Caudate nucleus (tissue), 63 donors: ENCODE measurements at places on chromosomes 3 and 15.

GRCh38 chr3:8460050-8460708 is 41.4 kb upstream of the LMCD1 start:
- DNase-seq, result no peak

DNA sequence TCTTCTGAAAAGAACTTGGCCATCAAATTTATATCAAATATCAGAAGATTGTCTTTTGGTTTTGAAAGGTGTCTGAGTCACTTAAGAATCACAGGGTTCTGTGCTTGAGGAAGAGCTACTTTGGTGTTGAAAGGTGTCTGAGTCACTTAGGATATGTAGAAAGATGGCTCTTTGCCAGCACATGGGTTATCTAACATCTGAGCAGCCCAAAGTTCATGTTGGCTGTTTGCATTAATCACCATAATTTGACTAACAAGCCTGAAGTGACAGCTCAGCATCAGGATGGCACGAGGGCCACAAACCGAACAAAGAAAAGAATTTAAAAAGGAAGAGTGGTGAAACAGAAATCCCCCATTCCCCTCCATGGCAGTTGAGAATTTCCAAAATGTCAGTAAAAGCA is 190.5 kb upstream of the CMC1 start:
- no peak for DNase-seq

DNA sequence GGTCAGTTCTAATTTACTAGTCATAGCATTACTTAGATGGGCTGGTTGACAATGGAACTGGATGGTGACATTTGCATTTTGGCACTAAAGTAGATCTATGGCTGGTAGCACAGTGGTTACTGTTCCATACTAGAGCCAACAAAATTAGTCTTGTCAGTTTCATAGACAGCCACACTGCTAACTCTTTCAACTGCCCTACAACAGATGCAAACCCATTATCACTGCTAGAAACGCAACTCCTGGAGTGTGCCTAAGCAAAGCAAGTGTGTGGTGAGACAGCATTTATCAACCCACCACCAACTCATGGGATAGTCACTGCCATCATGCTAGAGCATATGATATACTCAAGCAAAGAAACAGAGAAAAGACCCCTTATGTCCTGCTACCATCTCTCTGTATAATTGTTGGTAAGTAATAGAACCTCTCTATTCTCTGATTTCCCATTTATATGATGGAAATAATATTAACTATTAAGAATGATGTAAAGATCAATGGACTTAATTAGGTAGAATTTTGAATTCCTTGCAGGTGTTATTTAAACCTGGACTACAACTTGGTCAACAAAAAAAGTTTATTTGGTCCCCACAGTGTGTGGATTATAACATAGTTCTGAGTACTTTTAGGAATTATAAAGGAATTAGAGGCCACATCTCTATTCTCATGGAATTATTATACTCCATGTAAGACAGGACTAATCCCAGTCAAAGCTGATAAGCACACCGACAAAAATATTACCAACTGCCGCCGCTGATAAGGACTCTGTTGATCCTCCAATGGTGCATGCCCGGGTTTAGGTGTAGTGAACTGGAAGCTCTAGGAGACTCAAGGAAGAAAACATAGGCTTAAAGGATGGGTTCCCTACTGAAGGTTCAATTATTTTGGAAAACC is 19.9 kb upstream of the ABHD5 start:
- no peak for DNase-seq

- DNase-seq, result no peak
Observed at GRCh38 chr3:172132159-172132586, 92.8 kb downstream of the FNDC3B start.

GRCh38 chr15:25486051-25486450 is 47.2 kb upstream of the UBE3A start:
- no peak for DNase-seq

GRCh38 chr15:80978685-80979329 is 10.8 kb downstream of the MESD start:
- DNase-seq, result no peak

- DNase-seq, result no peak
Observed at GRCh38 chr3:47949979-47950378, 66.2 kb downstream of the MAP4 start.

- peak; percentile 58 for DNase-seq
Observed at GRCh38 chr3:96813820-96814650, at the start of gene EPHA6. EPHA6 (plus strand) TSS chr3:96814594.

GRCh38 chr3:28171962-28172361 is 69.5 kb upstream of the CMC1 start:
- no peak for DNase-seq

- DNase-seq, result no peak
Observed at GRCh38 chr3:32140943-32141342, 34.5 kb downstream of the GPD1L start.

DNA sequence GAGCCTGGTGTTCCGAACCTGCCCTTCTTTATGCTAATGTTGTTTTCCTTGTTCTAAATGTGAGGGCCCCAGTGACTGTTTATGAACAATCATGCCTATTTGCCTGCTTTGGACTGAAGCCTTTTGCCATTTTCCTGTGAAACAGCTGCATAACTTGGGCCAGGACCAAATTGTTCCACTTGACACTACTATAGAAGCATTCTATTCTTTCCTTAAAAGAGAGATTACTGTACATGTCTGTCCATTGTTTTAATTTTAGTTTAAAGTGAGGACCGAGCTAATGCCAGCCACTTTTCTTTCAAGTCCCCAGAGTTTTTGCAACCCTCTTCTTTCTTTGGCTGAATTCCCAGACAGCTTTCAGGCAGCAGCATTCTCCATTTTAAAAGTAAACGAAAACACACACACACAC is 980.3 kb downstream of the CADM2 start:
- peak; percentile 25 for DNase-seq

- DNase-seq, result no peak
Observed at GRCh38 chr3:176247191-176247590, 950.1 kb downstream of the TBL1XR1 start.

DNA sequence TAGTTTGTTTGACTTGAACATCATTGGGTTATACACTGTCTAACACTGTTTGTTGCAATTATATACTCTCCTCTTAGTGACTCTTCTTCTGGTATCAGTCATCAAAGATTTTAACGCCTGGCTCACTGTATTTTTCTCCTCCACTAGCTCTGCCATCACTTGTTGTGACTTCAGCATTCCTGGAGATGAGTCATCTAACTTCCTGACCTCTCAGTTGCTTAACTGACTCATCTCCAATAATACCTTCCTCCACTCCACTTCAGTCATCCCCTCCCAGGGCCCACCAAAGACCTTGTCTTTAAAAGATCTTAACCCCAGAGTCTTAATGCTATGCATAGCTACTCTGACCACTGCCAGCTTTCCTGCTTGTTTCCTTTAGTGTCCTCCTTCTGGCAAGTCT is 28.6 kb upstream of the CLSTN2 start:
- DNase-seq, result no peak

- no peak for DNase-seq
Observed at GRCh38 chr15:84398763-84399701, 163.5 kb downstream of the GOLGA6L4 start.

DNA sequence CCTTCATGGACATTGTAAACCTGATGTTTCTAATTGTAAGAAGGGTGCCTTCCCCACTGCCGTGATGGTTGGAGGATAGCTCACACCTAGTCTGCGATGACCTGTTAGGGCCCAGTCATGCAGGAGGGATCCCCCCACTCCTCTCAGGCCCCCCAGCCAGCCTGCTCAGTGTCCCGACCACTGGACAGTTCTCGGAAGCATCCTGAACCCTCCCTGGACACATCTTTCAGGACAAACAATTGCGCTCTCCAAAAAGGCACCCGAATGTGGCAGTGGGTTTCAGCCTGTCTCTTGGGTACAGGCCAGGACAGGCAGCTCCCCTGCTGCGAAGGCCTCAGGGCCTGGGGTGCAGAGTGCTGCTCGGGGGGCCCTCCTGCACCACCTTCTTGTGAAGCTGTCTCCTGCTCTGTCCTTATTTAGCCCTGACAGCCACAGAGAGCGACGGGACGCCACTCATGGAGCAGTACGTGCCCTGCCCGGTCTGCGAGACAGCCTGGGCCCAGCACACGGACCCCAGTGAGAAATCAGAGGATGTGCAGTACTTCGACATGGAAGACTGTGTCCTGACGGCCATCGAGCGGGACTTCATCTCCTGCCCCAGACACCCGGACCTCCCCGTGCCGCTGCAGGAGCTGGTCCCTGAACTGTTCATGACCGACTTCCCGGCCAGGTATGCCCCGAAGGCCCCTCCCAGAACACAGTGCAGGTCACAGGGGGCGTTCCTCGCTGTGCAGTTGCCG is 132.3 kb downstream of the LRRK1 start:
- no peak for DNase-seq

GRCh38 chr15:51186181-51186705 is 91.5 kb upstream of the TNFAIP8L3 start:
- DNase-seq, result no peak

DNA sequence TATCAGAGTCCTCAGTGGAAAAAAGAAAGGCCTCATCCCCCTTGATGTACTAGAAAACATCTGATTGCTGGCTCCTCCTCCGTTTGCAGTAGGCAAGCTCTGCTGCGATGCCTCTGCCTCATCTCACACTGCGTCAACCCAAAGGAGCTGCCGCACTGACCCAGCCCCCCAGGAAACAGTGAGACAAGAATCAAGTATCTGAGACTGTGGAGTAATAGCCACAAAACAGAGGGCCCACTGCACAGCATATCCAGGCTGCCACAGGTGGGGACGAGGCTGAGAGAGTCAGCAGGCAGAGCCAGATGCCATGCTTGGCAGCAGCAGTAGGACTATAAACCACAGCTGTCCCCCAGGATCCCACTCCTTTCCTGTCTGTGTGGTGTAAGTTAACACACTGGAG is 165.9 kb downstream of the STAC start:
- no peak for DNase-seq

DNA sequence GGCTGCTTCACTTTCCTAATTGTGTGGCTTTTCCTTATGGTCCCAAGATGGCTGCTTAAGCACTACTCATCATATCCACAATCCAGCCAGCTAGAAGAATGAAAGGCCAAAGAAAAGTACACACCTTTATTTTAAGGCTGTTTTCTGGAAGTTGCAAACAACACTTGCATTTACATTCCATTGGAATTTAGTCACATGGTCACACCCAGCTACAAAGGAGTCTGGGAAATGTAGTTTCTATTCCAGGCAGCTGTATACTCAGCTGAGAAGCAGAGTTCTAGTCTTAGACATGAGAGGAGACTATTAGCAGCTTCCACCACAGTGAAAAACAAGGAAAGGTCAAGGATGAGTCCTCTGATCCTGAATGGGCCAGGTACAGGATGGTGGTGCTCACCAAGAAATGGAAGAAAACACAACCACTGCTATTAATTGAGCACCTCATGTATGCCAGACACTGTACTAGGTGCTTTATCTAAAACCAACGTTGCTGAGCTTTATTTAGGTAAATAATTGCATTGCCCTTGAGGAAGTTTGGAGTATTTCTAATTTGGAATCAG is 28.0 kb upstream of the ATG7 start:
- no peak for DNase-seq

- no peak for DNase-seq
Observed at GRCh38 chr15:49079340-49080039, 33.2 kb upstream of the SECISBP2L start.

DNA sequence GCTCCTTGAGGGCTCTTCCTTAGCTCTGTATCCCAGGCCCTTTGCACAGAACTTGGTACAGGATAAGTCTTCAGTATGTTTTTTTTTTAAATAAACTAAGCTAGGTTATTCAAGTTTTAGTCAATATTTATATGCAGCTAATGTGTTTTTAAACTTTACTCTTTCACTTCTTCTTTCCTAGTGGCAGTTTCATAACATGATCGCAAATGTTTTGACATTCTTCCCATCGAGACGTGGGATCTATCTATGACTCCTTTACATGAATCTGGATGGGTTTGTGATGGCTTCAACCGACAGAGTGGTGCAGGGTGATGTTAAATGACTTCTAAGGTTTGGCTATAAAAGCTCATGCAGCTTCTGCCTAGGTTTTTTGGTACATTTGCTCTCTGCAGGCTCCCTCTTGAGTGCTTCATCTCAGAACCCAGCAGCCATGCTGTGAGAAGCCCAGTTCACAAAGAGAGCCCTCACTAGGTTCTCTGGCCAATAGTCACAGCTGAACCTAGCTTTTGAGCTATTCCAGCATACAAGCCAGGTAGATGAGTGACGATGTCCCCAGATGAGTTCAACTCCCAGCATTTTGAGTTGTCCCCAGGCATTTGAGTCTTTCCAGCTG is 13.5 kb upstream of the MECOM start:
- DNase-seq, result no peak

- no peak for DNase-seq
Observed at GRCh38 chr3:44090036-44090435, 151.7 kb upstream of the TOPAZ1 start.

- no peak for DNase-seq
Observed at GRCh38 chr3:110656394-110657025, 415.1 kb upstream of the NECTIN3 start.
